Common myeloid progenitor, CD34-positive (primary cell): ENCODE measurements at places on chromosomes 1 and 21.

- DNase-seq, result no peak
Observed at GRCh38 chr1:155106862-155107261, 20.8 kb upstream of the EFNA1 start.

DNA sequence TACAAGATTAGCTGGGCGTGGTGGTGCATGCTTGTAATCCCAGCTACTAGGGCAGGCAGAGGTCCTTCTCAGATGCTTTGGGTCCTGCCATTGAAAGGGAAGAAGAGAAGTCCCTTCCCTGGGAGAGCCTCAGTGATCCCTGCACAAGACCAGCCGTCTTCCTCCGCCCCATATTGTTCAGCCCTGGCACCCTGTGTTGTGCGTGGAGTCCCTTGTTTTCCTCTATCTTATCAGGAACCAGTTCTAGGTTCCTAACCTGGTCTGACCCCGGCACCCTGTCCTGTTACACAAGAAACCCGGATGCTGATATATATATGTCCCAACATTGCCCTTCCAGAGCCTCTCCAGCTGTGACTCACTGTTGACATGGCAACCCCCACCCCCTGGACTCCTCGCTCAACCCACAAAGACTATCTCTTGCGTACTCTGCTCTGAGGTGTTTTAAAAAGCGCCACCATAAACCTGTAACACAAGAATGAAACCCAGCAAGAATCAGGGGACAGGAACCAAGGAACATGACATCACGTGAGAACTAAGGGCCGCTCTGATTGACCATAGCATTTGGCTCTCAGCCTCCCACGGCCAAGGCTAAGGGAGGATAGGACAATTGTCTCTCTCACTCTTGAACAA lies 4.8 kb downstream of the MX2 start:
- DNase-seq, result no peak

- DNase-seq, result no peak
Observed at GRCh38 chr1:162094723-162095122, 25.2 kb downstream of the NOS1AP start.

DNA sequence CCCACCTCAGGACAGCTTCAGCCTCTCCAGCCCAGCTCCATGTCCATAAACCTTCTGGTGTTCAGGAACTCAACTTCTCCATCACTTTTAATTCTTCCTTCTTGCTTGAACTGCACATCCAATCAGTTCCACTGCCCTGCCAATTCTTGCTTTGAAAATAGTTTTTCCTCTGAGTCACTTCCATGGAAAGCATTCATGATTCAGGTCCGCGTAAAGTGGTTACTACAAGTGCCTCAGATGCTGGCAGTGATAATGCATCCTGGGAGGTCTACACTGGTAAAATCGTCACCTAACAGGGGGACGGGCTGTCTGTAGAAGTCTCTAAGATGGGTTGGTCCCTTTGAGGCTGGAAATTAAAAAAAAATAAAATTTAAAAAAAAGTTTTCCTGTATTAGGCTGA lies 25.9 kb upstream of the RCAN1 start:
- peak; percentile 37 for DNase-seq

DNA sequence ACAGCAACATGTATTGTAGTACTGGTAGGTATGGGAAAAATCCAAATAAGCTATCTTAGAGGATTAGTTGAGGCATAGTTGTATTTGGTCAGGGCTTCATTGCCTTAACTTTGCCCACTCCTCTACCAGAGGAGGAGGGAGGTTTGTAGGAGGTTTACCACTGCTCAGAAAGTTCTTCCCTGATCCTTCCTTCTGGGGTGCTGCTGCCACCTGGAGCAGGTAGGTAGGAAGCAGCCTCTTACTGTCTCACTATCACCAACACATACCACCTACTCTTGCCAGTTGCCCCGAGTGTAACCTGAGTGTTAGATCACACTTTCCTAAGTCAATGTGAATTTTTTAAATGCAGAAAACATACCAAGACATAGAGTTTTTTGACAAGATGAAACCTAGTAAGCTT lies 24.1 kb upstream of the ZSWIM5 start:
- DNase-seq, result no peak

DNA sequence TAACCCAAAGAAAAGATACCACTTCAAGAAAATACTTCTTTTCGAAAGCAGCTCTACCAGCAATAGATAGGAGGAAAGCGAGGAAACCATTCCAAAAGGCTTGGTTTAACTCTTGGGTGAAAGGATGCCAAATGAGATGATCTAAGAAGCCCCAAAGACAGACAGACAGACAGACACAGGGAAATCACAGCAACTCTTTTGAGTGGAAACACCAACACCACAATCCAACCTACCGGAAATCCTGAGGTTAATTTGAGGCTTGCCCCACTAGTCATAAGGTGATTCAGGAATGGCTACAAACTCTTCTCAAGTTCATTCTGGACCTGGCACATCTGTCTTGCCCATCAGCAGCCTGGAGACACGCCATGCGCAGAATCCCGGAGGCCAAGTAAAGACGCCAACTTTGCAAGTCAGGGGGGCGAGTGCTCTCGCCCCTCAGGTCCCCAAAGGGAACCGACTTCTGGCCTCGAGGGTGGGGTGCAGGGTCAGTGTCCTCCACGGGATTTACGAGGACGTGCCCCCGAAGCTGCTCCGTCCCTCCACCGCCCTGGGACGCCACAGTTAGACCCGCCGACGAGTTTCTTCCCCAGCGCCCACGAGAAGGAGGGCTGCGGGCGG lies 778 bp downstream of the EVI5 start:
- peak; percentile 71 for DNase-seq

DNA sequence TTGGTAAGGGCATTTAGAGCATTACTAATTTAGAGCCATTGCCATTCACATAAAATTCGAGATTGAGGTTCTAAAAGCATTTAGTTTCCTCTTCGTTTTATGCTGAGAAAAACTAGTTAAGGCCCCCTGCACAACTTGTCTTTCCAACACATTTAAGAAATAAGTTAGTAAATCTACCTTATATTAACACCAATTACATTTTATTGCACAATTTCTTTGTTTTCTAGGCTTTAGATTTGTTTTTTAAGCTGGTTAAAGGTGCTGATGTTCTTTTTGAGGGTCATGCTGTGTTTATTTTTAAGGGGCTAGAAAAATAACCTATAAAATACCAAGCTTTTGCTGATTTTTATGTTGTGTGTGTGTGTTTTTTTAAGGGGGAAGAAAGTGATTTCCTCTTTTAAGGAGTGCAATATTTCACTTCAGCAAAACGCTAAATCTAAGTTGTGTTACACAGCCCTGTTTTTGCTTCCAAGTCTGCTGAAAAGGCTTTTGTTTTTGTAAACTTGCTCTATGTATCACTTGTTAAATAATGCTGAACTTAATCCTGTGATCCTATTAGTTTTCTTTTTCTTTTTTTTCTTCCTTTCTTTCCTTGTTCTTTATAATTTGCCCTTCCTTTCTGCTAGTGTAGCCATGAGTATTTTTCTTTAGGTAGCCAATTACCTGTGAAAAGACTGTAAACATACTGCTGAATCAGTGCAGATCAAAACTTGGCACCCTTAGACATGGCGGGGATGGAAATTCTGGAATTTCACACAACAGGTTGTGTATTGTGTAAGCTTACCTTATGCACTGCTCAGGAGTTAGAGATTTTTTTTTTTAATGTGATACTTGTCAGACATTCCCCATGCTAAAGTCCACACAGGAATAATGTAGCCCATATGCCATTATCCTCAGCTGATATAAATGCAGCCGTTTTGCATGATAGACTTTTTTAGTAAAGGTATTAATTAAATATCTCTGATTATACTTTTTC lies 1.5 kb downstream of the CEPT1 start:
- peak; percentile 15 for DNase-seq

DNA sequence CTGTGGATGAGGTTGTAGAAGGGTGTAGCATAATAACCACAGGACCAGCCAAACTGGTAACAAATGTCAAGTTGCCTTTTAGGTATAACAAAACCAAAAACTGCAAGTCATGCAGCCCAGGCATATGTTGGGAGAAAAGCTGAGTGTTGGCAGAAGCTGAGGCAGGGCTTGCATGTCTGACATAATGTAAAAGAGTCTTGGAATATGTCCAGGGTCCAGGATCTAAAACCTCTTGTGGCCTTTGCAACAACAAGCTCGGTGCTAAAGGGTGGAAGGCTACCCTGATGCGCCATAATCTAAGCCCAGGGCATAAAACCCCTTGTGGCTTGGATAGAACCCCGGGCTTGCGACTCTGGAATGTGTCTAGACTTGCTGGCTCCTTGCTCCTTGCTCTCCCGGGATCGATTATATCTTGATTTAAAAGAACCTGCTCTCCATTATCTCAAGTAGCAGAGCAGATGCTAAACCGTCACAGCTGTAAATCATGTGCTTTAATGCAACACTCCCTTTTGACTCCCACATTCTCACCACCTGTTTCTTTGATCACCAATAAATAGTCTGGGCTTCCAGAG lies 26.5 kb upstream of the SLC35A3 start:
- peak; percentile 64 for DNase-seq

- no peak for DNase-seq
Observed at GRCh38 chr1:2292725-2293450, 64.8 kb downstream of the SKI start.

- DNase-seq, result peak; percentile 52
Observed at GRCh38 chr21:42593007-42593814, 60.2 kb upstream of the PDE9A start.

GRCh38 chr1:56070601-56071000 lies 508.8 kb downstream of the PLPP3 start:
- no peak for DNase-seq

DNA sequence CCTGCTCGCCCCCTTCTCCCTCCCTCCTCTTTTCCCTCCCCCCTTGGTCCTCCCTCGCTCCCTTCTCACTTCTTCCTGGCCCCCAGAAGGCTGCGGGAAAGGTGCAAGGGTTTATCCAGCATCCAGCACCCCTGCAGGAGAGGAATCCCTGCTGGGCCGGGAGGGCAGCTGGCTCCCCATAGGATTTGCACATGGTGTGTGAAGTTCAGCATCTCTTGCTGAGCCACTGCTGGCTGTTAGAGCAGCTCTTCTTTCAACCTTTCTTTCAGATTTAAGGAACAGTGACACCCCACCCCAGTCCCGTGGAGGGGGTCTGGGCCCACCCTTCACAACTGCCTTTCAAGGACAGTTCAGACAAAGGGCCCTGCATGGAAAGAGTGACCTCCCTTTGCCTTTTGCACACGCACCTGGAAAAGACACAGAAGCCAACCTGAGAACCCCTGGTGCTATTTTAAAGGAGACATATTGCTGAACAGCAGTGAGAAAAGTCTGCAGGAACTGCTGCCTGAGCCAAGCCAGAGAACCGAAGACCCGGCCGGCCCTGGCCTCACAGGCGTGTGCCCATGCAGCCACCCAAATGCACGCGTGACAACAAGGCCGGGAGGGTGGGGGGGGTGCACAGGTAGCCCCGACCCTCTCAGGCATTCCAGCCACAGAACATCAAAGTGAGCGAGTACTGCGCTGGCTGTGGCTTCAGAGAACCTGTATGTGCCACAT lies 66.6 kb downstream of the SLC37A1 start:
- no peak for DNase-seq

DNA sequence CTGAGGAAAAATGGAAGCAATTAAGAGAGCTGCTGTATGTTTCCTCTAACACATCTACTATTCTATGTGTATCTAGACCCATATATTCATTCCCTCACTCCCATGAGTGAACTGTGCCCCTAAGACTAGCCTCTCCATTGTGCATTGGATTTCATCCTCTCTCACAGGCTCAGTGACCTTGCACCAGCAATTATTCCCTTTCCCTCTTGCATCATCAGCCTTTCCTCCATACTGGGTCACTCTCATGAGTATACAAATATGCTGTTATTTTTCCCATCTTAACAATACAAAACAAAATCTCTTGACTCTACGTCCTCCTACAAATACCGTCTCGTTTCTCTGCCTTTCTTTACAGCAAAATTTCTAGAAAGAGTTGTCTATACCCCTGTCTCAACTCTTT lies 29.4 kb upstream of the METTL18 start:
- no peak for DNase-seq

DNA sequence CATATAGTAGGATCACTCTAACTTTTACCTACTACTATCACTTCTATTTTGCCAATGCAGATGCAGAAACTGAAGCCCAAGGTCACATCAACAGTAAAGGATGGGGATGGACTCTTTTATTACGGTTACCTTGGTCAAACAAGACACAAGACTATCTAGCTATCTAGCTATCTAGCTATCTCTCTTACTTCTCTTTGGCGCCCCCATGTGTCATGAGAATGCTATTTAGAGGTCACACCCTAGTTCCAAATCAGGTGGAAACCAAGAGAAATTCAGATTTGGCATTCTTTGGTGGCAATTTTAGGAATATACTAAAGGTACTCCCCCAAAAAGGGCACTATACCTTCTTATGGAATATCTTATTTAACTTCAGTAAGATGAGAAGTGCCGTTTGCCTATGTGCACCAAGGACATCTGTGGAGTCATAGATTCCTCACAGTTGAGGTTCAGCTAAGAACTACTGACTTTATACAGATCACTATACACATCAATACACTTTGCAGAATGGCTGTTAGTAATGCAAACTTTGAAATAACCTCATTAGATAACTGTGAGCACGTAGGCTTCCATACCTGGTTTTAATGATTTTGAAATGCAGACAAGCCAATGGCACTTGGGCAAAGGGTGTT lies 6.7 kb downstream of the ZNF648 start:
- peak; percentile 67 for DNase-seq

DNA sequence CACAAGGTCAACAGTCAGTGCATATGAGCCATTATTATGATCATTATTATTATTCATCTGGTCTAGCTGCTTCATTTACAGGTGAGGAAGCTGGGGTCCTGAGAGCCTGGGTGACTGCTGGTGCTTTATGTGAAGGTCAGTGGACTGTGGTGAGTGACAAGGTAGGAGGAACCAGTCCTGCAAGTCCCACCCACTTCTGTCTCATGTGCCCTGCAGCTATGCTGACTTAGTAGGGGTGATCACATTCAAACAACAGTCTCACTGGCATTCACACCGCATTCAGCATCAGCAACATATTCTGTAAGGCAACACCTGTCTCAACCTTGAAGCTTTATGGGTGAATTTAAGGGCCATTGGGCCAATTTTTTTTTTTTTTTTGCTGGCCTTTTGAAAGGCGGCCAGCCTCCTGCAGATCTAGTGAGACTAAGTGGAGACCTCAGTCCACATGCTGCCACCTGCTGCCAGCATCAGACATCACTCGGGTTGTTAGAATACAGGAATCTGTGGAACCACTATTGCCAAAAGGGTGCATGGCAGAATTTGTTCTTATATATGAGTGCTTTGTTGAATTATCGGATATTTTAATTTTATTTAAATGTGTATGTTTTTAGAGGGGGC lies 59.9 kb upstream of the CACNA1E start:
- peak; percentile 49 for DNase-seq

DNA sequence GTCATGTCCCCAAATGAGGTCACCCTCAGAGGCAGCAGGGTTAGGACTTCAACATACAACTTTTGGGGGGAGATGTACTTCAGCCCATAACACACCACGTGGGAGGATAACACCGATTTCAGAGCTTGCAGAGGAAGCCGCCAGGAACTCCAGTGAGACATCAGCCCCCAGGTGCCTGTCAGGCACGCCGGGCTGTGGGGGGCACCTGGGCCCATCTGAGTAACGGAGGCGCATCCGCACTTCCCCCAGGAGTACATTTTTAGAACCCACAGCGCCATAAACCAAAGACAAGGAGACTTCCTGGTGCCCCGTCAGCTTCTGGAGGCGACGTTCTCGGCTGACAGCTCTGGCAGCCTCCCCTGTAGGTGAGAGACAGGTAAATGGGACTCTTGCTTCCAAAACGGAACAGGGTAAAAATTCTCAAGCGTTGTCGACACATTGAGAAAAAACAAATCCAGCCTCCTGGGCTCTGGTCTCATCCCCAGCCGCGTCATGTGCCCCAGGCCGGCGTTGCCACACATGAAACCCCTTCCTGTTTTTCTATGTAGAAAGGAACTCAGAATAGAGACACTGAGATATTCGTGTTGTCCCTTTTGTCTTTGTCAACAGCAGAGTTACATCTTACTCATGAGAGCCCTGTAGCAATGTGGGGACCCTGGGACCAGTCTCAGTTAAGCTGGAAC lies 93.3 kb downstream of the PDE9A start:
- DNase-seq, result no peak
